ENCODE measurements at places on chromosomes 7 and 10.

- DNase-seq: no peak
Measured at GRCh38 chr7:106460792-106461254, 176.0 kb upstream of the NAMPT start.

GRCh38 chr10:76581506-76582256 lies 1055.9 kb downstream of the KCNMA1 start:
- DNase-seq: no peak

DNA sequence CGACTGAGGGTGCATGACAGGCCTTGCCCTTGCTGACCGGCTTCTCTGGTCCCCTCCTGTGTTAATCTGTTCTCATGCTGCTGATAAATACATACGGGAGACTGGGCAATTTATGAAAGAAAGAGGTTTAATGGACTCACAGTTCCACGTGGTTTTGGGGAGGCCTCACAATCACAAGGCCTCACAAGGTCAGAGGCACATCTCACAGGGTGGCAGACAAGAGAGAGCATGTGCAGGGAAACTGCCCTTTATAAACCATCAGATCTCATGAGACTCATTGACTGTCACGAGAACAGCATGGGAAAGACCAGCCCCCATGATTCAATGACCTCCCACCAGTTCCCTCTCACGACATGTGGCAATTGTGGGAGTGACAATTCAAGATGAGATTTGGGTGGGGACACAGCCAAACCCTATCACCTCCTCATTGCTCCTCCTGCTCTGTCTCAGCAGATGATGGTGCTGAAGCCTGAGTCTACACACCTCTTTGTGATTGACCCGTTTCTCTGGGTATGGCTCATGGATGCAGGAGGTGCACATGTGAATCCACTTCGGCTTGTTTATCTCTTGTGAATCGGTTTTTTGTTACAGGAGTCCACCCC lies 547.8 kb downstream of the DNAJB6 start:
- DNase-seq: no peak

DNA sequence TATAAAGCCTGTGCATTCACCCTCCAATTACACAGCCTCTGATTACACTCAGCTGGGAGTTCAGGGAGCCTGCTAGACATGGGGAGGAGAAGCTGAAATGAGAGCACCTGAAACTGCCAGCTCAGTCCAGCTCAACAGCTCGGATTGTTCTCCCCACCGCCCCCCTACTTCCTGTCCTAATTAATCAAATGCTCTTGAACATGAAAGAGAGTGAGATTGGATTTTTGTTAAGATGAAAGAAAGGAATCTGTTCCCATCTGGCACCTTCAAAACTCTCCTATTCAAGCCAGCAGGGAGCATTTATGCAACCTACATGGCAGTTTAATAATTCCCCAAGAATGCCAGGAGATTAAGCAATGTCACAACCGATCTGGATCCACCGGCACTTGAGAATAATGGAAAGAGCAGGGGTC lies 98.0 kb downstream of the NPSR1 start:
- DNase-seq: no peak

DNA sequence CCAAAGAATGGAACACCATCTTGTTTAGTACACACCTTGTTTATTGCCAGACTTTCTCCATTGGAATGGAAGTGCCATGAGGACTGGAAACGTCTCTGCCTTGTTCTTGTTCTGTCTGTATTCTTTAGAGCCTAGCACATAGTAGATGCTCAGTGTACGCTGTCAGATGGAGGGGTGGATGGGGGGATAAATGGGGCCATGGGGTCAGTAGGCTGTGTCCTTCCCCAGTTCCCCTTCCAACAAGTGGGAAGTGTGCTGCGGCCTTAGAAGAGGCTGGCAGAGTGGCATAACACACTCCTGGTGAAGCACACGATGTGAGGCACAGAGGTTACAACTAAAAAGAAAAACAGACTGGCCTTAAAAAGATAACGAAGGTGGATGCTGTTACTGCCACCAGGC lies 61.9 kb downstream of the TMEM209 start:
- no peak for DNase-seq

- DNase-seq: no peak
Measured at GRCh38 chr7:81094952-81095351, 176.1 kb upstream of the SEMA3C start.

DNA sequence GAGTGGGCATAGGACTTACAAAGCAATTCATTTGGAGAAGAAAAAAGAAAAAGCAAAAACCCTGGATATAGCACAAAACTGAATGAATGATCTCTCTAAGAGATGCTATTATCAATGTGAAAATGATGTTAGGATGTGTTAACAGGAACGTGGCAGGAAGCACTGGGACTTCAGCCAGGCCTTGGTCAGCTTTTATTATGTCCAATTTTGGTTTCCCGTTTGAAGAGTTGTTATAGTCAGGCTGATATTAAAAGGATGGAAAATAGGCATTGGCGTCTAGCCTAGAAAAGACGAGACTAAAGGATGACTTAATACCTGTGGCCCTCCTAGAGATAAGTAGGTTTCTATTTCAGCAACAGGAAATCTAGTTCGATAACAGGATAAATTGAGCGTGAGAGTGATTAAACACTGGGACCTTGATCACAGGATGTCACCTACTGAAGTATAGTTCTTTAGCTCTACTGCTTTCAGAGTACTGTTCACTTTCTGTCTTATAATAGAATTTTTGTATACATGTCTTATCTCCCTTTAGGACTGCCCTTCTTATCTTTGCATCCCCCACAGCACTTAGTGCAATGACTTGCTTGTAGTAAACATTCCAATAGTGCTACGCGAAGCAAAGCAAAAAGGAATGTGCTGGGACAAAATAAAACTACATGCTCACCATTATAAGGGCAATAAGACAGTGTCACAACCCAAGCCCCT lies 99.8 kb upstream of the AGBL3 start:
- DNase-seq: no peak

DNA sequence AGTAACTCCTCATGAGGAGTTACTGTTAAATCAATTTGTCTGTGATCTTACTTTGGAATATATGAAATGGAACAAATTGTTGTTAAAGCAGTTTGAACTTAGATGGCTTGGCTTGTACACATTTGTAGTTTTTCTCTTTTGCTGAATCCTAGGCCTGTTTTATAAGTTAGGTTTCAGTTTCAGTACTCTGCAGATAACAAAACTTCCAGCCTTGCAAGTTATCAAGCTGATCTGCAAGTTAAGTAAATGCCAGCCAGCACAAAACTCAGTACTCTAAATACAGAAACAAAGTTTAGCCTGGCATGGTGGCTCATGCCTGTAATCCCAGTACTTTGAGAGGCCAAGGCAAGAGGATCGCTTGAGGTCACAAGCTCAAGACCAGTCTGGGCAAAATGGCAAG lies 25.0 kb upstream of the PAXIP1 start:
- DNase-seq: no peak

- DNase-seq: no peak
Measured at GRCh38 chr7:92034116-92034515, 93.5 kb downstream of the AKAP9 start.

GRCh38 chr7:54090652-54091213 lies 451.4 kb upstream of the VSTM2A start:
- no peak for DNase-seq

GRCh38 chr7:87872346-87872745 lies 3.8 kb downstream of the SLC25A40 start:
- no peak for DNase-seq
